Posterior vena cava (tissue), 2 donors: ENCODE measurements at places on chromosomes 1 and 21. TPM values are rescaled to one million over a fixed set of nuclear protein-coding genes. Genes with fewer than 3 reads are reported as not detected.

GRCh38 chr1:210358626-210359025, 29.9 kb downstream of the HHAT start:
- DNase-seq, result no peak

GRCh38 chr1:201773764-201774163, 55.2 kb upstream of the IPO9 start:
- no peak for DNase-seq

- DNase-seq, result no peak
These were observed 13.3 kb downstream of the ATF6 start for GRCh38 chr1:161779393-161779792.

GRCh38 chr21:35136586-35137219, 87.6 kb upstream of the RUNX1 start:
- DNase-seq, result no peak

GRCh38 chr1:54464031-54464476, 57.9 kb upstream of the SSBP3 start:
- peak; percentile 18 for DNase-seq

DNA sequence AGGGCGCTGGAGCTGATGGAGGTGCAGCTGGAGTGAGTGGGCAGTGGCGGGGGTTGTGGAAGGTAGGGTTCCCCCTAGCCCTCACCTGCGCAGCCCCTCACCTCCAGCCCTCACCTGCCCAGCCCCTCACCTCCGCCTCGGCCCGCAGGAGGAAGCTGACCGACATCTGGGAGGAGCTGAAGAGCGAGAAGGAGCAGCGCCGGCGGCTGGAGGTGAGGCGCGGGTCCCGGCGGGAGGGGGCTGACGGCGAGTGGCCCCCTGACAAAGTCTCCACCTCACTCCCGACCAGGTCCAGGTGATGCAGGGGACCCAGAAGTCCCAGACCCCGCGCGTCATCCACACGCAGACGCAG, 2.7 kb downstream of the EVA1B start:
- no peak for DNase-seq

- DNase-seq, result no peak
These were observed 61.6 kb downstream of the MAP3K21 start for GRCh38 chr1:233389169-233389568.

The GIPC2 gene
- total RNA-seq, result 8.4 TPM

The FH gene
- 54.1 TPM for total RNA-seq

The RSPH1 gene
- total RNA-seq, result not detected

The FCRL5 gene
- 0.32 TPM for total RNA-seq

The CRP gene
- 0.33 TPM for total RNA-seq

The MCM3AP gene
- 60.2 TPM for total RNA-seq
